ENCODE measurements at places on chromosomes 3 and 15.

DNA sequence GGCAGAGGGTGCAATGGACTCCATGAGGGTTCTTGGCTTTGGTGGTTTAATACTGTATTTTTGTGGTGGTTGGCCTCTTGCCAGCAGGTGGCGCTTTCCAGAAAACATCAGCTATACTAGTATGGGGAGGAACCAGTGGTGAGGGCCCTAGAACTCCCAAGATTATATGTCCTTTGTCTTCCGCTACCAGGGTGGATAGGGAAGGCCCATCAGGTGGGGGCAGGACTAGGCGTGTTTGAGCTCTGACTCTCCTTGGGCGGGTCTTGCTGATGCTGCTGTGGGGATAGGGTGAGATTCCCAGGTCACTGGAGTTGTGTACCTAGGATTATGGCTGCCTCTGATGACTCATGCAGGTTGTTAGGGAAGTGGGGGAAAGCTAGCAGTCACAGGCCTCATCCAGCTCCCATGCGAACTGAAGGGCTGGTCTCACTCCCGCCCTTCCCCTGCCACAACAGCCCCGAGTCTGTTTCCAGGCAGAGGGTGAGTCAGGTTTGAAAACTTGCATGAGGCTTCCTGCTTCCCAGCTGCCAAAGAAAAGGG, 357.7 kb downstream of the OTOL1 start:
- DNase-seq = no peak

DNA sequence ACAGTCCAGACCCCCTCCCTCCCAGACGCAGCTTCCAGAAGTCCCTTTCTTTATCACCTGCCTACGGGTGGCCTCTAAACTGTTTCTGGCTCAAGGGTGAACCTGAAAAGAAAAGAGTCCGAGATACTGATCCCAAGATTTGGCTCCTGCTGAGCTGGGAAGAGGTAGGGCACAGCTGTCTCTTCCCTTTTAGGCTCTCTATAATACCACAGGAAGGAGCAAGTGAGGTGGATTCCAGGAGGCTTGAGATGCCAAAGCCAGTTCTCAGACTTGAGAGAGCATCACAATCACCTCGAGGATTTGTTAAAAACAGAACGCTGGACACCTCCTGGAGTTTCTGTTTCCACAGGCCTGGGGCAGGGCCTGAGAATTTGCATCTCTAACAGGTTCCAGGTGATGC, 12.3 kb downstream of the ST8SIA2 start:
- no peak for DNase-seq

GRCh38 chr3:168581771-168582225, 486.1 kb upstream of the GOLIM4 start:
- DNase-seq = no peak

GRCh38 chr15:77180757-77181156, 109.8 kb upstream of the TSPAN3 start:
- no peak for DNase-seq

DNA sequence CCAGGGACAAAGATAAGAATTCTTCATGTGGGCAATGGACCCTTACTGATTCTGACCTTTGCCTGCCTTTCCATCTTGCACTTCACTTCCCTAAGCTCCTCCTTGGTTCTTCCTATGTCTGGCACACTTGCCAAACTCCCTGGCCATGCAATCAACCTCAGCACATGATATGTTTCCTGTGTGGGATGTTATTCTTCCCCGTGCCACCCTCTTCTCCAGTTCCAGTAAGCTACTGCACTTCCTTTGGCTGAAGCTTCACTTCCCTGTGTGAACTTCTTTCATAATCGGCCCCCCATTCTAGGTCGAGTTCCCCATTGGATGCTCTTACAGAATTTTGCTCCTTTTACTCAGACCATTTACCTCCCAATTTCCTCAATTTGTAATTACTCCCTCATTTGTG, 10.7 kb upstream of the TASOR start:
- DNase-seq = no peak

- DNase-seq = no peak
These were observed 147.1 kb upstream of the RGMA start for GRCh38 chr15:93235926-93236780.
